ENCODE measurements at places on chromosomes 5 and 9. TPM values are rescaled to one million over a fixed set of nuclear protein-coding genes. Genes with fewer than 3 reads are reported as not detected.

DNA sequence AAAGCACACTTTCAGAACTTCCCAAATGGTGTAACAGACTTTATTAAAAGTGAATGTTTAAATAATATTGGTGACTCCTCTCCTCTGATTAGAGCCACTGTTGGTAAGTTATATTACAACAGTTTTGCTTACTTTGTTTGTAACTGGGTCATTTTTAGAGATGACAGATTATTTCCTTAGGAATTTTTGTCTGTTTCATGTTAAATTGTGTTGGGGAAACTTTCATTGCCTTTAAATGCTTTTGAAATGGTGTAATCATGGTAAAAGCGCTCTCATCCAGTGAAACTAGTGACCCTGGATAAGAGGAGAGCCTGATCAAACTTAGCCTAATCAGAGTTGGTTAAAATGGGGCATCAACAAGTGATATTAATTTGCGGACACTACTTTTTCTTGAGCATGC is 39.4 kb downstream of the TNPO1 start:
- peaks cover 4% of the 10 kb centered on the region for H3K4me1 ChIP-seq
- DNase-seq, result no peak
- H3K27me3 ChIP-seq, result no peaks in the 10 kb centered on the region
- H3K27ac ChIP-seq, result no peak overlapping the region
- H3K36me3 ChIP-seq, result no peaks in the 10 kb centered on the region

DNA sequence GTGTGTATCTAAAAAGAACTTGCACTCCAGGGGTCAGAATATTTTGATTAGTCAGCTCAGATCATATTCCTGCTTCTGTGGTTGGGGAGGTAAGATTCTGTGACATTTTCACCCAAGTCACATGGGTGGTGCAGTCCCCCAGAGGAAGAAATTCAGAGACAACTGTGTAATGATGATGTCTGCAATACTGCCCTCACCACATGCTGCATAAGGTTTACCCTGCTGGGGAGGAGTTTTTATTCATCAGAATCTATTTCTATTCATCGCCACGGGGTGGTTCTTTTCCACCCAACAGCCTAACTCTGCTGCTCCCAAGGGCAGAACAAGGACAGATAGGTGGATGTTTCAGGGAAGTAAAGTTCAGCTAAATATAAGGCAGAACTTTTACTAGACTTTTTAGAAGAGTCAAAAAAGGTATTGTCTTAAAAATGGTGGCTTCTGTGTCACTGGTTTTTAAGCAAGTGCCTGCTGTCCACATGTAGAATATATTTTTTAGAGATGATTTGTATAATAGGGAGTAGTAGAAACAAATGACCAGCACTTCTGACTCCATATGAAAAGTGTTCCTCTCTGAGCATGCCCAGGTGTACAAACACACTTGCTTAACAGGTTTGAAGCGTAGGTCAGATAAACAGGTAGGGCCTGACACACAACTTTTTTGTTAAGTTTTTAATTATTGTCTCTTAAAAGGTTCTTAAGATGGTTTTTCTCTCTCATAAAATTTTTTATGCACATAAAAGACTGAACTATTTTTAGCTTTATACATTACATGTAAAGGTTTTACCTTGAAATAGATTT is 352.7 kb downstream of the LRRC70 start:
- no peaks in the 10 kb centered on the region for H3K36me3 ChIP-seq
- no peaks in the 10 kb centered on the region for H3K4me1 ChIP-seq
- no peak for DNase-seq
- H3K27ac ChIP-seq, result no peak overlapping the region
- H3K27me3 ChIP-seq, result no peaks in the 10 kb centered on the region

DNA sequence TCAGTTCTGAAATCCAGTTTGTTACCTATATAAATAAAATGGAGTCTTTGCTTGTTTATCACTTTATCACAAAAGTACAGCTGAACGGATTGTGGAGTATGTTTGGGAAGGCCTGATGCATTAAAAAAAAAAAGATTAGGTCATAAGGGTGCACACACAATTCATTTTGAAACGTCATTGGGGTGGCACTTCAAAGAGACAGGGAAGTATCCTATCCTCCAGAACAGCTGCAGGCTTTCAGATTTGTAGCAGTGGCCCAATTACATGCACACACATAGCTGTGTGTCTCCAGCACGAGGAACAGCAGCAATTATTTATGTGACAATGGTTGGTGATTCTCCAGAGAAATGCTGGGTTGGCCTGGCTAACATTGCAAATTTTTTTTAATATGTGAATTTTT is 46.8 kb upstream of the FER start:
- H3K27me3 ChIP-seq, result no peaks in the 10 kb centered on the region
- H3K27ac ChIP-seq, result no peak overlapping the region
- no peak overlapping the region for H3K4me3 ChIP-seq
- no peak for DNase-seq
- no peaks in the 10 kb centered on the region for H3K36me3 ChIP-seq
- no peaks in the 10 kb centered on the region for H3K4me1 ChIP-seq

DNA sequence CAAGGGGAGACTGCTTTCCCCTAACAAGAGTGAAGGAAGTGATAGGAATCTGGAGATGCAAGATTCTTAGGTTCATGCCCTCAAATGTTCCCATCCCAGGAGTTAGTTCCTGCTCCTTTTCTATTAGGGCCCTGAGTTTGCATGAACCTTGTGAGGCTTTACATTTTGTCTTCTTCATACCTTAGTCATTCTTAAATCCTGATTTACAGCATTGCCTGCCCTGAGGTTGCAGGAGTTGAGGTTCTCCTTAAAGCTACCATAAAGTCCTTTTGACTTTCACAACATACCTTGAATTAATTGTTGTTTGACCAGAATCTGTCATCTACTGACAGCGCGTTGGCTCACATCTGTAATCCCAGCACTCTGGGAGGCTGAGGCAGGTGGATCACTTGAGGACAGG is 151.5 kb upstream of the ABCA1 start:
- DNase-seq, result no peak
- H3K27ac ChIP-seq, result no peak overlapping the region
- no peaks in the 10 kb centered on the region for H3K27me3 ChIP-seq
- no peak overlapping the region for H3K4me3 ChIP-seq
- no peaks in the 10 kb centered on the region for H3K4me1 ChIP-seq

DNA sequence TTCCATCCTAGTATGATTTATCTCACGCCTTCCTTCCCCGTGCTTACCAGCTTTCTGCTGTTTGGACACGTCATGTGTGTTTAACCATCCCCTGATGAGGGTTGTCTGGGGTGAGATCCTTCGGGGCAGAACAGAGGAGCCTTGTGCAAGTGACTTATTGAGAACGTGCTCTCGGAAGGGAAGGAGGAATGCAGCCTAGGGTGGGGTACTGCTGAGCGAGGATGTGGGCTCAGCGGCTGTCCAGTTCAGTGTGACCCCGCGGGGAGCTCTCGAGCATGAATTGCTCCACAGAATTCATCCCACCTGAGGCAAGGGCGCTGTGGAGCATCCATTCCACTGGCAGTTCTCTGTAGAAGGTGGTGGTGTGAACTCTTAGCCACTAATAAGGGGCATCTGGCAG is 4.0 kb downstream of the MYOZ3 start:
- H3K36me3 ChIP-seq, result no peaks in the 10 kb centered on the region
- DNase-seq, result no peak
- H3K4me3 ChIP-seq, result no peak overlapping the region
- H3K4me1 ChIP-seq, result no peaks in the 10 kb centered on the region

DNA sequence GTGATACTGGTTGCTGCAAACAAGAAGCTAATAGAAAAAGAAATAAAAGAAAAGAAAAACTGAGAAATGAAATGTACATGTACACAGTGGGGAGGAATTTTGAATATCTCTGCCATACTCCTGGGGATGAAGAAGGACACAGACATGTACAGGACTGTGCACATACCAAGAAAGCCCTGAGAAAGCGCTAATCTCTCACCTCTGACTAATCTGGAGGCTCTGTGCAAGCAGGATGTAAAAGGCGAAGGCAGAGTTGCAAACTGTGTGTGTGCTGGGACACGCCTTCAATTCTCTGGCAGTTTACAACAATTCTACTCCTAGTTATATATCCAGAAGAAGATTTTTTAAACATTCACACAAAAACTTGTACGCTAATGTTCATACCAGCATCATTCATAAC is 211.4 kb downstream of the KIAA0825 start:
- DNase-seq, result no peak
- no peaks in the 10 kb centered on the region for H3K36me3 ChIP-seq
- H3K4me1 ChIP-seq, result no peaks in the 10 kb centered on the region
- no peak overlapping the region for H3K4me3 ChIP-seq
- no peaks in the 10 kb centered on the region for H3K27me3 ChIP-seq
- H3K27ac ChIP-seq, result no peak overlapping the region

GRCh38 chr9:31588006-31588405 is 796.4 kb upstream of the ACO1 start:
- H3K27me3 ChIP-seq, result no peaks in the 10 kb centered on the region
- H3K36me3 ChIP-seq, result no peaks in the 10 kb centered on the region
- H3K4me1 ChIP-seq, result no peaks in the 10 kb centered on the region
- no peak overlapping the region for H3K27ac ChIP-seq

- no peaks in the 10 kb centered on the region for H3K36me3 ChIP-seq
- no peaks in the 10 kb centered on the region for H3K27me3 ChIP-seq
- no peaks in the 10 kb centered on the region for H3K4me1 ChIP-seq
- H3K4me3 ChIP-seq, result no peak overlapping the region
- no peak for DNase-seq
Measured at GRCh38 chr9:26375448-26375847, 517.2 kb downstream of the CAAP1 start.

DNA sequence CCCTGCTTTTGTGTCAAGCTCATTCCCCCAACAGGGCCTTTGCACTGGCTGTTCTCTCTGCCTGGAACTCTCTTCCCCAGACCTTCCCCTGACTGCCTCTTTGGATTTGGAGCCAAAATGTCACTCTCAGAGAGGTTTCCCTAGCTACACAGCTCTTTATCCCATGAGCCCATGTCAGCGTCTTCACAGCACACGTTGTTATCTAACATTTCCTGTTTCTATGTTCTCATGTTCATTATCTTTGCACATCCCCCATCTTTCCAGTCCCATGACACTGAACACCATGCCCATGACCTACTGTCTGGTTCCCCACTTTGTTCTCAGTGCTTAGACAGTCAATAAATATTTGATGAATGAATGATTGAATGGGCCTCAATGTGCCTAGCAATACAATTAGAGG is 26.3 kb upstream of the ARSI start:
- H3K36me3 ChIP-seq, result no peaks in the 10 kb centered on the region
- H3K27ac ChIP-seq, result no peak overlapping the region
- DNase-seq, result no peak
- H3K4me1 ChIP-seq, result no peaks in the 10 kb centered on the region
- H3K27me3 ChIP-seq, result no peaks in the 10 kb centered on the region

DNA sequence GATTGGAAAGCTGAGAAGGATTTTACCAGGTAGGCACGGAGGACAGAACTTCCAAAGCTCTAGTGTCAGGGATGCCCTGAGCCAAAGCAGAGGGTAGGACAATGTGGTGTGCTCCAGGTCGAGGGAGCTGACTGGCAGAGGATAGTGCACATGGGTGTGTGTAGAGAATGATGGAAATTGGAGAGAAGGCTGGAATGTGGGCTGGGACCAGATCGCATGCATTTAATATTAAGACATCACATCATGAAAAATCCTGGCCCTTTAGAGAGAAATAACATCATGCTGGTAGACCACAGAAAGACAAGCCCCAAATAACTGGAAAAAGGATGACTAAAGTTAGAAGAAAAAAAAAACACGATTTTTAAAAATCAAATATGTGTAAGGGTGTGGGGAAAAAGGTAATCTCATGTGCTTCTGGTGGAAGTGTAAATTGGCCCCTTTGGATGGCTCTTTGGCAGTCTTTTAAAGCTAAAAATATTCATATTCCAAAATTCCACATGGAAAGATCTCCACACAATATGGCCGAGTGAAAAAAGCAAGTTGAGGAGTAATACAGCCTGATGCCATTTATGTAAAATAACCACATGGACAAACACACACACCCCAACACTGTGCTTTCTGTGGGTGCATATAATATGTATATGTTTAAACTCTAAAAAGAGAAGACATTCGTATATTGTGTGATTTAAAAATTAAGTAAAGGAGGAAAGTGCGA is 67.0 kb upstream of the TGFBR1 start:
- H3K36me3 ChIP-seq, result no peaks in the 10 kb centered on the region
- H3K27ac ChIP-seq, result no peak overlapping the region
- no peak overlapping the region for H3K4me3 ChIP-seq
- no peaks in the 10 kb centered on the region for H3K4me1 ChIP-seq

GRCh38 chr9:115141612-115142011 is 23.7 kb upstream of the TNC start:
- DNase-seq, result no peak
- no peaks in the 10 kb centered on the region for H3K36me3 ChIP-seq
- no peaks in the 10 kb centered on the region for H3K4me1 ChIP-seq
- no peaks in the 10 kb centered on the region for H3K27me3 ChIP-seq
- H3K27ac ChIP-seq, result no peak overlapping the region

- no peak overlapping the region for H3K4me3 ChIP-seq
- H3K27me3 ChIP-seq, result no peaks in the 10 kb centered on the region
- H3K36me3 ChIP-seq, result no peaks in the 10 kb centered on the region
- H3K27ac ChIP-seq, result no peak overlapping the region
- DNase-seq, result no peak
- no peaks in the 10 kb centered on the region for H3K4me1 ChIP-seq
Measured at GRCh38 chr5:59234236-59234635, 651.4 kb downstream of the RAB3C start.

GRCh38 chr9:86757382-86757720 is 190.0 kb downstream of the GAS1 start:
- no peaks in the 10 kb centered on the region for H3K27me3 ChIP-seq
- H3K27ac ChIP-seq, result no peak overlapping the region
- no peak for DNase-seq
- no peak overlapping the region for H3K4me3 ChIP-seq
- no peaks in the 10 kb centered on the region for H3K36me3 ChIP-seq

Gene BTNL8
- total RNA-seq, result 88.1 TPM

Gene ORM1
- not detected for total RNA-seq

Gene DDX4
- not detected for total RNA-seq

Gene PJA2
- total RNA-seq, result 102 TPM

Gene COL23A1
- 0.37 TPM for total RNA-seq

Gene ANKRD33B
- 0.66 TPM for total RNA-seq

Gene AJM1
- total RNA-seq, result 17.1 TPM

Gene NADK2
- 28.6 TPM for total RNA-seq

Gene PCDHB12
- 0.40 TPM for total RNA-seq

Gene SHISAL2B
- total RNA-seq, result not detected

Data from colonic mucosa (tissue), 4 donors.